ENCODE measurements at places on chromosomes 16 and 17.

DNA sequence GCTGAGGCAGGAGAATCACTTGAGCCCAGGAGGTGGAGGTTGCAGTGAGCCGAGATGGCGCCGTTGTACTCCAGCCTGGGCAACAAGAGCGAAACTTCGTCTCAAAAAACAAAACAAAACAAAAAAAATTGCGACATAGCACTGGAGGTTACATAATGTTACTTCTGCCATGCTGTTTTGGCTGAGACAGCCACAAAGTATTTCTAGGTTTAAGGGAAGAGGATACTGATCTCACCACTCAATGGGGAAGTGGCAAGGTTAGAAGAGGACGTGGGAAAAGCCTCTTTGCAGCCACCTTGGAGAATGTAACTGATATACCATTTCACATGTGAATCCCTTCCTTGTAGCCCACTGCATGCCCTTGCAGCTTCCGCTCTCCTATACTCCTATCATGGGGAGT lies 131.2 kb upstream of the NLRP1 start:
- no peak for DNase-seq

DNA sequence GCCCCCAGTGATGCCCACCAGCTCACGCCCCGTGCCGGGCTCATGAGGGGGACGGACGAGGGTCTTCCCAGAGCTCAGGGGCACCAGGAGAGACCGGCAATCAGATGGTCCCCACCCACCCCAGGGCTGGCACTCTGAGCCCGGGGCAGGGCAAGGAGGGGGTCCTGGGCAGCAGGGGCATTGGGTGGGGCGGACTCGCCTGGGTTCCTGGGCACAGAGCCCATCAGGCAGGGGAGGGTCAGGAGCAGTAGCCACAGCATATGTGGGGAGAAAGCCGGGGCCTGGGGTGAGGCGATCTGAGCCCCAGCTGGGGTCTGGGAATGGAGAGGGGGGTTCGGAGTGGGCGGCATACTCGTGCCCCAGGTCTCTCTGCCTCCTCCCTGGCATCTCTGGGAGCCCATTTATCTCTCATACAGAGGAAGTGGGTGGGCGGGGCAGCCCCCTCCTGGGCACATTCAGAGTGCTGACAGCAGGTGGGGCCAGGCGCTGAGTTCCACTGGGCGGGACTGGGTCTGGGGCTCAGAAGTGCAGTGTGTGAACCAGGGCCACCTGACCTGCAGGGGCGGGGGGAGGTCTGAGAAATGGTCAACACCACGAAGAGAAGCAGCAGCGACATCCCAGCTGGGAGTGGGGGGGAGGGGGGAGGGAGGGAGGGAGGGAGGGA lies 20.5 kb upstream of the UBE2I start:
- no peak for DNase-seq

GRCh38 chr17:48605409-48605919 lies 678 bp upstream of the HOXB6 start:
- no peak for DNase-seq

GRCh38 chr16:71929048-71929447 lies 33.7 kb downstream of the IST1 start:
- peak; percentile 7 for DNase-seq

- DNase-seq: no peak
Observed at GRCh38 chr17:32335046-32335445, 6.9 kb downstream of the C17orf75 start.

GRCh38 chr17:43860927-43861622 lies 14.1 kb downstream of the CD300LG start:
- no peak for DNase-seq

- peak; percentile 6 for DNase-seq
Observed at GRCh38 chr16:58198022-58198683, at the start of gene CSNK2A2. Gene CSNK2A2 (minus strand): TSS chr16:58198106. CDS start chr16:58197736, 370 bp downstream.

DNA sequence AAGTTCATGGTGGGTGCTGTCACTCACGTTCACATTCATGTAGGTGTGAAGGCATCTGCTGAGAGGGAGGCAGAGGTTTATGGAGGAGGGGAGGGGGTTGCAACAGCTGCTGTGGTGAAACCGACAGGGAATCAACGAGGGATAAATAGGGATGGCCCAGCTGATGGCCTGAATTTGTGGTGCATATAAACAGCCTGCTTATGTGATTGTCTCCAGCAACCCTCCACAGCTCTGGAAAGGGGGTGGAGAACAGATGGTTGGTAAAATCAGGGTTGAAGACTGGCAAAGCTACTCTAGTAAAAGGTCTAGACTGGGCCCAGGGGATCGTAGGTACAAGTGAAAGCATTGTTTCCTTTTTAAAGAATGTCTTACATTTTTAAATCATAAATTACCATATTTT lies 53.7 kb downstream of the IQCK start:
- DNase-seq: no peak

DNA sequence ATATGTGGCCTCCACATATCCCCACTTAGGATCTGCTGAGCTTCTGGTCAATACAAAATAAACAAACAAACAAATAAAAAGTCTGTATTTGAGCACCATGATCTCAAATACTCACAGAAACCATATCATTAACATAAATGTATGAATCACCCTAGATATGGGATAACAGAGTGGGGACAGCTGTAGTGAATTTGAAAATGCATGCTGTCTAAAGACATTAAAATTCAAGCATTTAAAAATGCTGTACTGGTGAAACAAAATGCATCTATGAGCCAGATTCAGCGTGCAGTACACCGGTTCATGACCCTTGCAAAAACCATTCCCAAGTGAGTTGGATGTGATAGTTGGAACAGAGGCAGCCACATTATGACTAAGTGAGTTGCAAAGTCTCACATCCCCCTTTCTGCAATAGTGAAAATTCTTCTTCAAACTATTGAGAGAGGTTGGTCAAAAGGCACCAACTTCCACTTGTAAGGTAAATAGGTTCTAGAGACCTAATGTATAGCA lies 12.3 kb downstream of the GRIN2A start:
- no peak for DNase-seq

GRCh38 chr16:67987460-67988160 lies 7.3 kb upstream of the DPEP3 start:
- DNase-seq: no peak

DNA sequence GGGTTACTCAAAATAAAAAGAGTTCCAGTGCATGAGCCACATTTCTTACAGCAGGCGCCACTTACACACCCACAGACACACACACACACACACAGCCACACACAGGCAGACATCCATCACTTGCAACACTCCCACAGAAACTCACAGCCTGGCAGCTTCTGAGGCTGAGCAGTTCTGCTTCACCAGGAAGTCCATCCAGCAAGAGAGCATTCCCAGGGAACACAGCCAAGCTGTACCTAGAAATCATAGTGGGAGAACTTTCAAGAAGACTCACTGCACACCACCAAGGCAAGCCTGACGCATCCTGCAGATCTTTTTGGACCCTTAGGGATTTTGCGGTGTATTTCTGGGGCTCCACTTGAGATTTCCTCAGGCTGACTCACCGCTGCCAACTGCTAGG lies 140.9 kb upstream of the WSB1 start:
- DNase-seq: no peak

- DNase-seq: no peak
Observed at GRCh38 chr16:16045296-16045695, 95.9 kb downstream of the ABCC1 start.

- DNase-seq: no peak
Observed at GRCh38 chr17:50337956-50338355, 8.0 kb upstream of the XYLT2 start.

GRCh38 chr17:31531336-31531980 lies 140.0 kb downstream of the RAB11FIP4 start:
- no peak for DNase-seq

DNA sequence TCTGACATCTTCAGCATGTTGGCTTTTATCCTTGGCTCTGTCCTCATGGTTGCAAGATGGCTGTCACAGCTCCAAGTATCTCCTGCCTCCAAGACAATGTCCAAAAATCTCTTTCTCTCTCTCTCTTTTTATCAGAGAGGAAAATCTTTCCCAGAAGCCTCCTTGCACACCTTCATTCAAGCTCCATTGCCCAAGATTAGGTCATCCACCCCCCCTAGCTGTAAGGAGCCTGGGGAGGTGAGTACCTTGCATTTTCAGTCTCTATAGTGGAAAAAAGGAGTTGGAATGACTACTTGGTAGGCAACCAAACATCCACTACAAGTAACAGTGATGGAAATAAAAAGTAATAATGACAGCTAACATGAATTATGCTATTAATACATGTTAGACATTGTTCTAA lies 22.0 kb upstream of the NSMCE1 start:
- no peak for DNase-seq

DNA sequence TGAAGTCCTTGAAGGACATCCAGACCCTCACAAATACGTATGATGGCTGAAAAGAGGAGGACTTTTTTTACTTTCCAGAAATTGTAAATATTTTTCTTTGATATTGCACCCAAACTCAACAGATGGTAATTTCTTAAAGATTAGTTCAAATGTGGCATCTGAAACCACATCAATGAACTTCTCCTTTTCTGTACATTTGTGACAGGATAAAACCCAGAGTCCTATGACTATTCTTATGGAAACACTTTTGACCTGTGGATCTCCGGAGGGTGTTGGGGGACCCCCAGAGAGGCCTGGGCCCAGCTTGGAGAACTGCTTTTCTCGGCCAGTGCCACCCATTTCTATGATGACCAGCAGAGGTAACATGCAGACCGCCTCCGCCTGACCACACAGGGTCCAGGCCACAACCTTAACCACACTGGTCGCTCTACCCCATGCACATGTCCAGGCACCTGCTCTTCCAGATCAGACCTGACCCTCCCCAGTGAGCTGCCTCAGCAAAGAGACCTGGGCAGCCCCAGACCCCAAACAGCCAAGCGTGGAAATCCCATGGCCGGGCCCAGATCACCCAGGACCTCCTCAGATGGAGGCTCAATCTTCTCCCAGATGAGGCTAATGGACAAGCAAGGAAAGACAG lies 22.7 kb downstream of the RPH3AL start:
- DNase-seq: no peak

GRCh38 chr17:39963829-39964228 lies 1.0 kb downstream of the GSDMA start:
- DNase-seq: no peak

DNA sequence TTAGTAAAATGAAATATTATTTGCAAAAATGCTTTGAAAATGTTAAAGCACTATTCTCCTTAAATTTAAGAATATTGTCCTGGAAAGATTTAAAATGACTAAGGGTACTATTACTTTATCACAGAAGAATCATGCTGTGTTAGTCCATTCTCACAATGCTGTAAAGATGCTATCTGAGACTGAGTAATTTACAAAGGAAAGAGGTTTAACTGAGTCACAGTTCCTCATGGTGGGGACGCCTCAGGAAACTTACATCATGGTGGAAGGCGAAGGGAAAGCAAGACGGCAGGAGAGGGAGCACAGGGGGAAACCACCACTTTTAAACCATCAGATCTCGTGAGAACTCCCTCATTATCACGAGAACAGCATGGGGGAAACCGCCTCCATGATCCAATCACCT lies 245.6 kb downstream of the IRX3 start:
- DNase-seq: no peak

DNA sequence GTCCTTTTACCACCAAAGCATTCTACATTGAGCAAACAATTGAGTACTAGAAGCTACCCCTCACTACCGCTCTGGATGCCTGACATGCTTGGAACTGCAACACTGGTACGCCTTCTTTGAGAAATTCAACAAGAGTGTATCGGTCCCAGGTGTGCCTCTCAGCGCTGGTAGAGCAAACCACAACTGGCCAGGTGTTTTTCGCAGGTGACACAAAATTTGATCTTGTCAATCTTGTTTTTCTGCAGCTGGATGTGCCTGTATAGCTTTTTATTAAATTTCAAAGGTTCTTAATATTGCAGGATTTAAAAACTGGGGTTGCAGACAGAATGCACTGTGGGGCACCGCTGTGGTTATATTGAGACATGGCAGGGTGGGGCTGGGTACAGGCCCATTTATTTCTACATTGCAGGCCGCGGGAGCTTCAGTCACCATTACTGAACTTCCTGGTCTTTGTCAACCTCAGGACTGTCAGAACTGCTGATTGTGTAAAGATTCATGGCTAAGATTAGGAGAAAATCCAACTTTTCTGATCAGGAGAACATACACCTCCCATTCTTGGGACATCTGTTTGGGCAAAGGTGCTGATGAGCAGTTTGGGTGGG lies 4.5 kb upstream of the SNX20 start:
- no peak for DNase-seq

DNA sequence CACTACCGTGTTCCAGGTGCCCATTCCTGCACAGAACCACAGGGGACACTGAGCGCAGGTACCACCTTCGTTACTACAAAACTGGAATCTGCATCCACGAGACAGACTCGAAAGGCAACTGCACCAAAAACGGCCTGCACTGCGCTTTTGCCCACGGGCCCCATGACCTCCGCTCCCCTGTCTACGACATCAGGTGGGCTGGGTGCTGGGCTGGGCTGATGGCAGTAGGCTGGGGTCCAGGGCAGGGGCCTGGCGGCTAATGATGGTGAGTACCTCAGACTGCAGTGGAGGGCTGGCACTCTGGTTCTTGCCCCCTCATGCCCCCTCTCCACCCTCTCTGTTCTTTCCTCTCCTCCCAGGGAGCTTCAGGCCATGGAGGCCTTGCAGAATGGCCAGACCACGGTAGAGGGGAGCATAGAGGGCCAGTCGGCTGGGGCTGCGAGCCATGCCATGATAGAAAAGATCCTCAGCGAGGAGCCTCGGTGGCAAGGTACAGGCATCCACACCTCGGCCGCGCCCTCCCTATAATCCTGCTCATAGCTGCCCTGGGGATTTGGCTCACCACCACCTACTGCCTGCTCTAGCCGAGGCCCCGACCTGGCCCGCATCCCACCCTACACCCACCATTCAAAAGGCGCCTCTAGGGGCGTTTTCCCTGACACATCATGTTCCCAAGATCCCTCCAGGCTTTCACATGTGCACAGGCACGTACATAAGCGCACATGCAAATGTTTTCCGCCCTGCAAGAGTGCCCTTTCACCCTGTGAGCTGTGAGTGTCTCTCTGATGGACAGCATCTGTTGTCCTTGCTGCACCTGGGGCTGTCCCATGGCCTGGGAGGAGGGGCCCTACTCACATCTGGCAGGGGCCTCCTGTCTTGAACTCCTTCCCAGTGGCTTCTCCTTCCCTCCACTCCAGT lies 27.7 kb downstream of the UNK start:
- DNase-seq: no peak

DNA sequence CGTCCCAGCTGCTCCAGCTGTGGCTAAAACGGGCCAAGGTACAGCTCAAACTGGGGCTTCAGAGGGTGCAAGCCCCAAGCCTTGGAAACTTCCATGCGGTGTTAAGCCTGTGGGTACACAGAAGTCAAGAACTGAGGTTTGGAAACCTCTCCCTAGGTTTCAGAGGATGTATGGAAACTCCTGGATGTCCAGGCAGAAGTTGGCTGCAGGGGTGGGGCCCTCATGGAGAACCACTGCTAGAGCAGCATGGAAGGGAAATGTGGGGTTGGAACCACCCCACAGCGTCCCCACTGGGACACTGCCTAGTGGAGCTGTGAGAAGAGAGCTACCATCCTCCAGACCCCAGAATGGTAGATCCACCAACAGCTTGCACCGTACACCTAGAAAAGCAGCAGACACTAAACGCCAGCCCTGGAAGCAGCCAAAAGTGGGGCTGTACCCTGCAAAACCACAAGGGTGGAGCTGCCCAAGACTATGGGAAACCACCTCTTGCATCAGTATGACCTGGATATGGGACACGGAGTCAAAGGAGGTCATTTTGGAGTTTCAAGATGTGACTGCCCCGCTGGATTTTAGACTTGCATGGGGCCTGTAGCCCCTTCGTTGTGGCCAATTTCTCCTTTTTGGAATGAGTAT lies 2.2 kb downstream of the SDR42E1 start:
- DNase-seq: no peak

GRCh38 chr17:77735081-77735565 lies 223.4 kb upstream of the TNRC6C start:
- DNase-seq: peak; percentile 49

All from C1 segment of cervical spinal cord (tissue), 14 donors.